A549 treated with Hydrocortisone at 1 μM for 4 hours (cell line): ENCODE measurements at places on chromosomes 4 and X. TPM values are rescaled to one million over a fixed set of nuclear protein-coding genes. Genes with fewer than 3 reads are reported as not detected.

FDCSP gene
- total RNA-seq = not detected in 5 replicates

MAOB gene
- total RNA-seq = 0.14 to 0.21 TPM (median 0.14 TPM) in 5 replicates

NRK gene
- not detected in 5 replicates for total RNA-seq

DRP2 gene
- 0.13 to 0.28 TPM (median 0.16 TPM) in 5 replicates for total RNA-seq

FSTL5 gene
- total RNA-seq = 0.02 to 0.05 TPM in 2 of 5 replicates, not detected in the others

SMIM31 gene
- 0.16 to 0.25 TPM (median 0.22 TPM) in 3 of 5 replicates, not detected in the others for total RNA-seq

BEX2 gene
- total RNA-seq = 7.1 to 12.0 TPM (median 9.3 TPM) in 5 replicates

MAGEB17 gene
- total RNA-seq = not detected in 5 replicates

HTRA3 gene
- total RNA-seq = 15.5 to 20.4 TPM (median 19.2 TPM) in 5 replicates

SPANXA2 gene
- 0.20 to 0.23 TPM in 2 of 5 replicates, not detected in the others for total RNA-seq

PABPC1L2B gene
- not detected in 5 replicates for total RNA-seq
